Gastrocnemius medialis (tissue), 4 donors: ENCODE measurements at places on chromosomes 1 and 21. TPM values are rescaled to one million over a fixed set of nuclear protein-coding genes. Genes with fewer than 3 reads are reported as not detected.

DNA sequence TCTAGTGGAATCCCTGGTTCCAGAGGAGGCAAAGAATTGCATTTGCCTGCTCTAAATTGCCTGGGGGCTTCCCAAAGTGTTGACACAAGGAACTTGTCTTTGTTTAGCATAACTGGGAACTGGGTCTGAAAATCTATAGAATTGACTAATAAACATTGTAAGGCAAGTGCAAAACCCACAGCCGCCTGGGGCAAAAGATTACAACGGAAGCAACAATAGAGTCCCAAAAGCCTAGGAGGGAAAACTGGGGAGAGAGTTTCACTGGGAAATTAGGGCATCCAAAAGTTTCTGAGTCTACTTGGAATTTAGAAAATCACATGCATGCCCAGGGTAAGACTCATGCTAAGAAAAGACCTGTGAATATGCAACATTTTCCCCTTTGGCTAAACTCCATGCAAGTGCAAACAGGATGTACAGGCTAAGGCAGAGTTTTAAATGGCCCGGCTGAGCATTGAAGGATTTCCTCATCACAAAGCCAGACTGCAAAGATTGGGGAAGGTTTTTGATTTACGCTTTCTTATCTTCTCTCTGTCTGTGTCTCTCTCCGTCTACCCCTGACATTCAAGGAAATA, 725.3 kb upstream of the NCAM2 start:
- no peaks in the 10 kb centered on the region for H3K4me1 ChIP-seq
- H3K27ac ChIP-seq: no peak overlapping the region
- H3K4me3 ChIP-seq: no peak overlapping the region
- DNase-seq: no peak

GRCh38 chr1:23581219-23581618, 21.9 kb upstream of the ID3 start:
- no peaks in the 10 kb centered on the region for H3K36me3 ChIP-seq
- H3K27me3 ChIP-seq: no peaks in the 10 kb centered on the region
- peak overlapping the region; percentile 52 for H3K27ac ChIP-seq

DNA sequence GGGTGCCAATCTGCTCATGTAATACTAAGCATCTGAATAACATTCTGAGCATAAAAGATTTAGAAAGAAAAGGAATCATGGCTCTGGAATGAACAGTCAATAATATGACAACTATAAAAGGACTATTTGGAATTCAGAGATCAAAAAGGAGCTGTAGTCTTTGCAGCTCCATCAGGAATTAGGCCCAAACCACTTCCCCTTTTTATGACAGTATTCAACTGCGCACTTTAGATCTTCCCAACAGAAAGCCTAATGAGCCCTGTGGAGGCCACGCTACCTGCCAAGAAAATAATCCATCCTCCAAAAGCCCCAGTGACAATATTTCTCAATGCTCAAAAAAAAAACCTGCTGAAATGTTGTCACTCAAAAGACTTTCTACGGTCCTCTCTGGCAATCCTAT, 163.2 kb downstream of the SNX7 start:
- H3K27me3 ChIP-seq: no peaks in the 10 kb centered on the region
- H3K4me1 ChIP-seq: no peaks in the 10 kb centered on the region

The PAPPA2 gene
- total RNA-seq: 0.11 TPM

DNA sequence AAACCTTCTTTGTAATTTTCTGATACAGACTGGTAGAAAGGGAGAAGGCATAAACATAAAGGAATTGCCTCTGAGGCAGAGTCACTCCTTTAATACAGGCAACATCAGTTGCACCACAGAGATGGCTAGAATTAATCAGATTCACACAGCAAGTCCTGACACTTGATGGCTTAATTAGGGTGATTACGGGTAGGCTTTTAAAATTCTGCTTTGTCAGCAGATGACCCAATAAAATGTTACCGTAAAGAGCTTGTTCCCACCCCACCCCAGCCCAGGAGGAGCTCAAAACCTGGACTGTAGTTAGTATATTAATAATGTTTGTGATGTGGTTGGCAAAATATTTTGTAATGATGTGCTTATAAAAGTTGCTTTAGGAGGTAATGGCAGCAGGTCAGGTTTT, 9.3 kb upstream of the BTG3 start:
- H3K27me3 ChIP-seq: no peaks in the 10 kb centered on the region
- H3K4me1 ChIP-seq: no peaks in the 10 kb centered on the region
- no peak overlapping the region for H3K27ac ChIP-seq
- DNase-seq: no peak
- H3K36me3 ChIP-seq: no peaks in the 10 kb centered on the region

DNA sequence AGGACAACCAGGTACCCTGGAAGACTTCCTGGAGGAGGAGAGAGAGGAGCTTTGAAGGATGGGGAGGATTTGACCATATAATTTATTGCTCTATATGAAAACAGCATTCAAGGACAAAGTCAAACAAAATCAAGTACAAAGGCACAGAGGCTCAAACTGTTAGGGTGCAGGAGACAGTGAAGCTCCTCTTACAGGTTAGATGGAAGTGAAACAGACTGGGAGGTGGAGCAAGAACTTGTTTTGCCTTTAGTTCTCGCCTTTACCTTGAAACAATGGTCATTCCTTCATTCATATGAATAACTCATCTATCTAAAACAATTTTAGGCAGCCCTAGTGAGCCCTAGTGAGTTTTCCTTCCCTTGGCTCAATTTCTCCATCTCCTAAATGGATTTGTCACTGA, 199.6 kb downstream of the HIVEP3 start:
- H3K4me1 ChIP-seq: peaks cover 6% of the 10 kb centered on the region
- no peaks in the 10 kb centered on the region for H3K36me3 ChIP-seq
- no peak overlapping the region for H3K27ac ChIP-seq
- DNase-seq: no peak
- H3K27me3 ChIP-seq: no peaks in the 10 kb centered on the region
